ENCODE measurements at places on chromosomes 1 and 21.

GRCh38 chr1:235809688-235810397, 56.9 kb downstream of the LYST start:
- no peak for DNase-seq

GRCh38 chr1:93448292-93448982, 519 bp downstream of the FNBP1L start:
- peak; percentile 49 for DNase-seq

GRCh38 chr1:193030280-193030679, 28.9 kb downstream of the UCHL5 start:
- DNase-seq = no peak

GRCh38 chr1:245396615-245397014, 241.8 kb downstream of the KIF26B start:
- DNase-seq = no peak

DNA sequence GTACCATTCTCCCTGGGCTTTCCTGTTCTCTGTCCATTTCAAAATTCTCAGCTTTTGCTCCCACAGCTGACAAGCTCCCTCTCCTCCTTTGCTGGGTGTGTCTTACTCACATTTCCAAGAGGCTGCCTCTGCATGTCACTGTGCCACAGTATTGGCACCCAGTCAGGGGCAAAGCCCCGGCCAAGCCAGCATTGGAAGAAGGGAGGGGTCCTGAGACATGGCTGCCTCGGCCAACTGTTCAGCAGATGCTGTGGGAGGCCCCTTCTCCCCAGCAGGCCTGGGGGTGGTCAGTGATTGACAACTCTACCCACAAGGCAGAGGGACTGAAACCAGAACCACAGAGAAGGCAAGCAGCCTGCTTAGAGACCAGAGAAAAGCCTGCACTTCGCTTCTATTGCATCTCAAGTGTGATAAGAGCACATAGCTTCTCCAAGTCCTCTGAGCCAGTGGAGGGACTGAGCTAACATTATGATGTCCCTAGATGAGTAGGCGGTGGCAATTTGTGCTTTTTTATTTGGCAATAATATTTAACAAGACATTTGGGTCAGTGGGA, 294.1 kb downstream of the SIPA1L2 start:
- DNase-seq = no peak

DNA sequence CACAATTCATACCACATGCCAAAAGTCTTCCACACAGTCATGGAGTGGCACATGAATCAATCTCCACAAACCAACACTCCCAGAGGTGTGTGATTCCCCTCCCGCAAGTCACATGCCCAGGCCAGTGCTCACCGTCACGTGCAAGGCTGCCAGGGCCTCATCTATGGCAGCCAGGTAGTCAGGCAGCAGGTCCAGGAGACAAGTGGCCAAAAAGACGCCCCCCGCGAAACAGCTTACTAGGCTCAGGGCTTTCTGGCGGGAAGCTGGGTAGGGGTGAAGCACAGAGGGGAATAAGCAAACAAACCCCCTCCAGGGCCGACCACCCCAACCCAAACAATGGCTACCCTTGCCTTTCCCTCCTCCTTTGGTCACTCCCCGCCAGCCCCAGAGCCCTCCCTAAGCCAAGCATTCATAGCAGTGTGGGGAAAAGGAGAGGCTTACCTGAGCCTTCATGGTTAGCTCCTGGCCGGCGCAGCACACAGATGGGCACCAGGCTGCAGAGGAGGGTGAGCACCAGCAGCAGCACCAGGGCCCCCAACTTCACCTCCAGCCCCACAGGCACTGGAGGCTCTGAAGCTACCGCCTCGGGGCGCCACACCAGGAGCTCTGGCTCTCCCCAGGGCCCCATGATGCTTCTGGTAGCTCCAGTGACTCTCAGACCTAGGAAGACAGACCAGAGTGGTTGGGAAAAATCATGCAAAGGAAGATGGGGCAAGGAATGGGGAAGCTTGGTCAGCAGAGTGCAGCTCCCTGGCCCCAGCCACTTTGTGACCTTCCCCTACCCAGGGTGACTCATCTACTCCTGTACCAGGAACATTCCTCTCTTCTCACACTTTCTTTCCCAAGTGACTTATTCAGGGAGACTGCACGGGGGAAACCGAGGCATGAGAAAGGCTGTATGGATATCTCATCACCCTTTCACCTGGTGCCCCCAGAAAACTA, 978 bp downstream of the SLC39A1 start:
- DNase-seq = peak; percentile 77

DNA sequence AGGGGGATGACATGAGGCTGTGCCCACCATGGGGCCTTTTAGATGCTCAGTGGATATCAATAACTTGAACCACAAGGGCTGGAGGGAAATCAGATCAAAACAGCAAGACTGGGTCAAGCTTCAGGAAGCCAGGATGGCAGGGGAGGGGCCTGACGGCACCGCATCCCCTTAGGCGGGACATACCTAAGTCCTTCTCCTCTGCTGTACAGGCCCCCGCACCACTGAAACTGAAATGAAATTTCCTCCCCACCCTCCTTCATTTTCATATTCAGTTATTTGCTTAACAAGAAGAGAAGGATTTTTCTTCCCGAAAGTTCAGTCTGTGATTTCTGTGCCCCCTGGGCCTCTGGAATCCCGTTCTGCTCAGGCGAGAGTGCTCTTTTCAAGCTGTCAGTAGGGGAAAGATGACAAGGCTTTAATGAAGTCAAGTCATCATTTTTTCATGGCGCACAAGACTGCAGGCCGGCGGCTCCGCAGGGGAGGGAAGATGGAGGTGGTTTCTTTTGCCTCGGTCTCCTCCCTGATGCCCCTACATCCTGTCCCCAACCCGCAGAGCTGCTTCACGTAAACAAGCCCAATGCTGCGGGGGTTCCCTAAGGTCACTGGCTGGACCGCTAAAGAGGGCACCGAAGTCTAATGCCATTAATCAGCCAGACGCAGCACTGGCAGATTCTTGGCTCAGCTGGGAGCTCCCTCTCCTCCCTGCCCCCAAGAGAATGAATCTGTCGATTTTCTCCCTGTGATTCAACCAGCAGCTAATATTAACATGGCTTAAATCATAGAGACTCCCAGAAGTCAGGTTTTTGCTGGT, 264.8 kb downstream of the C1orf94 start:
- DNase-seq = no peak

DNA sequence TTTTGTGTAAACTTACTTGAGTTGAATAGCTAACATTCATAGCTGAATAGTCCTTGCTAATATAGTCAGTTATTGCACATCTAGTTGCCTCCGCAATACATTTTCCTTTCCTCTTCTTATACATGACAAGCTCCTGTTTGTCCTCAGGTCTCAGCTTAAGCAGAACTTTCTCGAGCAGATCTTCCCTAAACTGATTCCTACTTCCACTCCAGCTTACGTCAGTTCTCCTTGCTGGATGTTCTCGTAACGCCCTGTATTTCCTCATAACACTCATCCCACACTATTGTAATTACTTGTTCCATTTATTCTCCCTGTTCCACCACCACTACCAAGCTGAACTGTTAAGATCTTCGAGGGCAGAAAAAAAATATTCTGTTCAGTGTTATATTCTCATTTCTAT, 15.1 kb upstream of the OMA1 start:
- no peak for DNase-seq

GRCh38 chr21:39891111-39891510, 23.9 kb downstream of the PCP4 start:
- no peak for DNase-seq

DNA sequence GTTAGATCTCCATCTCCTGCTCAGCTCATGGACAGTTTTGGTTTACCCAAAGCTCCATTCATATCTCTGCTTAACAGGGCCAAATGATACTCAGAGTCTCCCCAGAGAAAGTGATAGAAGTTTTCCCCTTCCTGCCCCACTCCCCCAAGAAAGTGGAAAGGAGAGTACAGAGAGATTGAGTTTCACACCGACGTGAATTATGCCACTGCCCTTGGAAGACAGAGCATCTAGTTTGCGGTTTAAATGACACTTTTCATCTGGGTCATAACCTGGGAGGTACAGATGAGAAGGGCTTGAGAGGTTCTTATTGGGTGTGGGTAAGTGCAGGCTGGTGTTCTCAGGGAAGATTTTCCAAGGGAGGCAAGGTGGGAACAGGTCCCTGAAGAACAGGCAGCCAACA, 6.9 kb upstream of the ZNF362 start:
- no peak for DNase-seq

GRCh38 chr1:32332290-32333079, 3.5 kb downstream of the MARCKSL1 start:
- no peak for DNase-seq

DNA sequence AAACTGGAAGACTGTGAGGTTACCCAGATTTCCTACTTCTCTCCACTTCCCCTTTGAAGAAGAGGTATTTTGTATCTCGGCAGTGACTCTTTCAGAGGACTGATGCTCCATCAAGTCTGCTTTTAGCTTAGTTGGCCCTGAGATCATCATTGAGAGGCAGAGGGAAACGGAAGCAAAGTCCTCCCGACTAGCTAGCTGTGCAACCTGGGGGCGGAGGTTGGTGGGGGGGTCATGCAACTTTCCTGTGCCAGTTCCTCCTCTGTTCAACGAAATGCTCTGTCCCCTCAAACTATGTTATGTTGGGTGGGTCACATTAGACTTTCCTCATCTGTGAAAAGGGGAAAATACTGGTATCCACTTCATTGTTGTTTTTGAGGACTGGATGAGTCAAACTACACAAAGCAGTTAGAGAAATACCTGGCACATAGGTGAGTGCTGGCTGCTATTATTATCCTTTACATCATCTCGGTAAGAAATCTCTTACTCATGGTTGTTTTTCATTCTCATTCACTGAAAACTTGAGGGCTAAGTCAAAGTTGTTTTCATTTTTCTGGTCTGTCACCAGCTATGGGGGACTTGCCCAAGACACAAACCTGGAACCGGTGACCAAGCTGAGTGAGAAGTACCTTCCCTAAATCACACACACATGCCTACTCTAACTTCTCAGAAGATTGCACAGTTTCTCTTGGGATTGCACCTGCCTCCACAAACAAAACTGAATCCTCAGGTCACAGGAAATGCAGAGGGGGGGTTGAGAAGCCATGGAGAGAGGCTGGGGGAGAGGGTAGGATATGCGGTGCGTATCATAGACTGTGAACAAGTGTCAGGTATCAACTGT, 83.3 kb downstream of the ABCA4 start:
- no peak for DNase-seq

DNA sequence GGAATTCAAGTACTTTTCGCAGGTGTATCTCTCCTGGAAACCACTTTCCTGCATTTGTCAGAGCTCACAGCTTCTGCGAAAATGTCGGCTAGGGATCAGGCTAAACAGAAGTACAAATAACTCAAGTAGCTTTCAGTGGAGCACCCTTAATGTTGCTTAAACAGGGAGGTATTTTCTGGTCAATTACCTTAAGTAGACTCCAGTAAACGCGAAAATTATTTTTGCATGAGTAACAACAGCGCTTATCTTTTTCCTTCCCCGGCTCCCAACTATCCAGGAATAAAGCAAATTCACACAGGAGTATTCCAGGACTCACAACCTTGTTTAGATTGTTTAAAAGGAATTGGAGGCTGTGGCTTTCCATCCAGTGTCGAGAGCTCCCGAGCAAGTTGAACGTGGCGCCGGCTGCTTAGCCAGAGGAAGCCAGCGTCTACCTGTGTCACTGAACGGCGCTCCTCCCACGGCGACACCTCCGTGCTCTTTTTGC, 7.3 kb upstream of the SIM2 start:
- DNase-seq = no peak

DNA sequence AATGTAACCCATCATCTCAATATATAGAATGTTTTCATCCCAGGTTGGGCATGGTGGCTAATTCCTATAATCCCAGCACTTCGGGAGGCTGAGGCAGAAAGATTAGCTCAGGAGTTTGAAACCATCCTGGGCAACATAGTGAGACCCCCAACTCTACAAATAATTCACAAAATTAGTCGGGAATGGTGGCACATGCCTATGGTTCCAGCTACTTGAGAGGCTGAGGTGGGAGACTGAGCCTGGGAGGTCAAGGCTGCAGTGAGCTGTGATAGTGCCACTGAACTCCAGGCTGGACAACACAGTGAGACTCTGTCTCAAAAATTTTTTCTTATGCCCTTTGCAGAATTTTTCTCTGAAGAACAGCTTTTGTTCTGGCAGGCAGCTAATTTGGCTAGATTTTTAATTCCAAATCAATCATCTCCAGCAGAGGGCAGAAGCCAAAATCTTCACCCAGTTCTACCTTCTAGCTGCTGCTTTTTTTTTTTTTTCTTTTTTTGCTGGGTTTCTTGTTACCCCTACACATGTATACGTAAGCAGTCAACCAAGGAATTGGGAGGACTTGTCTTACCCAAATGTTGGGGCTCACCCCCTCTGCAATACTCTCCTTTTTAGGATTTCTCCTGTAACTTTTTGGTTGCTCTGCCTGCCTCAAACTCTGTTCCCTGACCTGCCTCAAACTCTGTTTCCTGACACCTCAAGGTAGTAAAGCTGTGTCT, 2.7 kb upstream of the RAD54L start:
- peak; percentile 39 for DNase-seq

DNA sequence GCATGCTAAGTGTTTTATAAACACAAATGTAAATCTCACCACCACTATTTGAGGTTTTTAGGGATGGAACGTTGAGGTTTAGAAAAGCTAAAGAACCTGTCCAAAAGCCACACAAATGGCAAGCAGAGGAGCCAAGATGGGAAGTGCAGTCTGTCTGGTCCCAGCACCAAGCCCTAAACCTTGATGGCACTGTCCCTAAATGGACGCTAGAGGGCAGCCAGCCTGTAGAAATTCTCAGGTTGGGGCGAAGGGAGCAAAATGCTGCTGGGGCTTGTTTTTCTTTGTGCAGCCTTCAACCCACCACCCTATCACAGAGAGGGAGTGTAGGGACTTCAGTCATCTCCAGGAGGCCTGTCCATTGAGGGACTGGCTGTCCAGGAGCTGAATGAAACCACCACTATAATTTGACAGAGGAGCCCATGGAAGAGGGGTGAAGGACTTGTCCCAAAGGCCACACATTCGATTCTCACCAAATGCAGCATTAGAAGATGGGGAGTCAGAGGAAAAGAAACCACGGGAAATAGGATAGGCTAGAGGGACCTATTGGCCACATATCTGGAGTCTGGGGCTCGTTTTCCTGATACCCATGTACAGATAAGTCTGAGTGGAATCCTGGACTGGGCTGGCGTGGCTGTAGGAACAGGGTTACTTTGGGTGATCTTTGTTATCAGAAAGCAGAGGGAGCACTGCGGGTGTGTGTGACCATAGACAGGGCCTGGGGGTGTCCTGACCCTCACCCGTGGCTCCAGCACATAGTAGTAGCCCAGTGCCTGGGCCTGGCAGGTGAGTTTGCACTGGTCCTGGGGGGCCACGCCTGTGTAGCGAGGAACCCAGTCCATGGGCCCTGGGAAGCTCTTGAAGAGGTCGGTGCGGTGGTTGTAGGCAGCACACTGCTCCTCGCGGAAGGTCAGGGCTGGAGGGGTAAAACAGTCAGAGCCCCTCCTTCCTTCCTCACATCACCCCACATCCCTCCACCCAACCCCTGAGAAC, 6.1 kb downstream of the ADAMTS4 start:
- peak; percentile 74 for DNase-seq

DNA sequence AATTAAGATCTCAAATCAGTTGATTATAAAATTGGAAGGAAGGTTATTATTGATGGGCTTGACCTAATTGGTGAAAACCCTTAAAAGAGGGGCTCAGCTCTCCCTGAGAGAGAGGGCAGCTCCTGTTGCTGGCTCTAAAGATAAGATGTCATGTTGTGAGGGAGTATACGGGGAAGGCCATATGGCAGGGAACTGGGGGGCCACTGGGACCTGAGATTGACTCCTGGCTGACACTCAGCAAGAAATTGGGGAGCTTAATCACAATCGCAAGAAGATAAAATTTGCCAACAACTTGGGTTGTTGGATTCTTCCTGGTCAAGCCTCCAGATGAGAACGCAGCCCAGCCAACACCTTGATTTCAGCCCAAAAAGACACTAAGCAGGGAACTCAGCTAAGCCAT, 69.7 kb upstream of the KCNJ6 start:
- no peak for DNase-seq

Data from ACHN (cell line).